NCI-H1092 (cell line): ENCODE measurements at places on chromosomes 7 and 10.

DNA sequence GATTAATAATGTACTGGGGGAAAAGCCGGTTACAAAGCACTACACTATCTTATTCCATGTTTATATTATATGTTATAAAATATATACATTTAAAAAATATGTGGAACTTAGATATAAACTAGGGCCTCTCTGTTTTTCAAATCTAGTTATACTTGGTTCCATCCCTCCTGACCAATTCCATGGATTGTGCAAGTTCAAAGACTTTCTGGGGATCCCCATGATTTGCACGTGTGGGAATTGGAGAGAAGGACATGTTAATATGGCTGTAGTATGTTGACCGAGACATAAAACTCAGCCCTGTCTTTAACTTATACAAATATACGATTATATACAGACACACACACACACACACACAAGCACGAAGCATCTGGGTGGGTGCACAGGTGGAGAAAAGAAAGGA, 18.8 kb upstream of the ECHDC3 start:
- no peak for DNase-seq

DNA sequence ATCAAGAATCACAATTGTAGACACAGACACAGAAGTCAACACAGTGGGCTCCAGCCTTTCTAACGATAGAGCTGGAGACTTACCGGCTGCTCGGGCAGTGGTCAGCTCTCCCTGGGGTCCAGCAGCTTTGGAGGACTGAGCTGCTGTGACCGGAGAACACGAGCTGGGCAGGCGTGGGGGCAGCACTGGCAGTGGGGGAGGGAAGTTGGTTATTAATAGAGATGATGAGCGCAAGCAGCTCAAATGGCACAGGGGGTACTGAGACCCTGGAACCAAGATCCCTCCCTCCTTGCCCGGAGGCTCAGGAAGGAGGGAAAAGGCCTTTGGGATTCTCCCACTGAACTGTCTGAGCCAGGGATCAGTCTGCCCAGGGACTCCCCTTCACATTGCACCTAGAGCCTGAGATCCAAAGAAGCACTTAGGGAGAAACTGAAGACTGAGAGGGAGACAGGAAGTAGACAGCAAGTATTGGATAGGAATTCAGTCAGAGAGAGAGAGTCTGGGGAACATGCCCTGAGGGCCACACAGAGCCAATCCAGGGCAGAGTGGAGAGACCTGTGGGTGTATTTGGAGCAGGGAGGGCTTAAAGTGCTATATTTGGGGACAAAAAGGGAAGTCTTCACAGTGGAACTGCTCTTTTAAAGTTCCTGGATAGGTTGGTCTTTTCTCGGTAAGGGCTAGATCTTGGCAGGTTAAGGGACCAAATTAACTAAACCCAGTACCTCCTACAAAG, at the start of gene MYOZ1:
TSS of gene MYOZ1 (minus strand) at position 147 of the 733 bp plus-strand sequence. CDS start 1,457 bp downstream, outside the sequence.
- no peak for DNase-seq

GRCh38 chr7:127514499-127514898, 70.9 kb downstream of the GCC1 start:
- peak; percentile 36 for DNase-seq

GRCh38 chr7:75635036-75635435, 103.7 kb downstream of the HIP1 start:
- no peak for DNase-seq

GRCh38 chr7:151168787-151169162, 1.3 kb upstream of the GBX1 start:
- DNase-seq, result no peak

DNA sequence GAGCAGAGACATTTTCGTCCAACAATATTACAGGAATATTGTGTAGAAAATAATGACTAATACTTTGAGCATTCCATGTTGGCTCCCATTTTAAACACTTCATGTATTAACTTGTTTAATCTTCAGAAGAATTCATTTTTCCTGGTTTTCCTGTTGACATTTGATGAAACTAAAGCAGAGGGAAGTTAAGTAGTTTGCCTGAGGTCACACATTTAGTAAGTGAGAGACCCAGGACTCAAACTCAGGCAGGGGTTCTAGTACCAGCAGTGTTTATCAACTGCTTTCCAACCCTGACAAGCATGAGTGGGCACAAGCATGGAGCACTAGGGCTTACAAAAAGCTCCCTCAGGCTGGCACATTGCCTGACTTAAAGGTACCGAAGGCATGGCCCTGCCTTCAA, 719.1 kb downstream of the AUTS2 start:
- no peak for DNase-seq
